ENCODE measurements at places on chromosomes 7 and 10. TPM values are rescaled to one million over a fixed set of nuclear protein-coding genes. Genes with fewer than 3 reads are reported as not detected.

GRCh38 chr10:121112579-121113384 lies 261.6 kb downstream of the WDR11 start:
- peak; percentile 52 for DNase-seq

PRPS1L1 gene
- not detected for total RNA-seq

- DNase-seq, result no peak
These were observed 209.5 kb upstream of the KCTD7 start for GRCh38 chr7:66419210-66419609.

DNA sequence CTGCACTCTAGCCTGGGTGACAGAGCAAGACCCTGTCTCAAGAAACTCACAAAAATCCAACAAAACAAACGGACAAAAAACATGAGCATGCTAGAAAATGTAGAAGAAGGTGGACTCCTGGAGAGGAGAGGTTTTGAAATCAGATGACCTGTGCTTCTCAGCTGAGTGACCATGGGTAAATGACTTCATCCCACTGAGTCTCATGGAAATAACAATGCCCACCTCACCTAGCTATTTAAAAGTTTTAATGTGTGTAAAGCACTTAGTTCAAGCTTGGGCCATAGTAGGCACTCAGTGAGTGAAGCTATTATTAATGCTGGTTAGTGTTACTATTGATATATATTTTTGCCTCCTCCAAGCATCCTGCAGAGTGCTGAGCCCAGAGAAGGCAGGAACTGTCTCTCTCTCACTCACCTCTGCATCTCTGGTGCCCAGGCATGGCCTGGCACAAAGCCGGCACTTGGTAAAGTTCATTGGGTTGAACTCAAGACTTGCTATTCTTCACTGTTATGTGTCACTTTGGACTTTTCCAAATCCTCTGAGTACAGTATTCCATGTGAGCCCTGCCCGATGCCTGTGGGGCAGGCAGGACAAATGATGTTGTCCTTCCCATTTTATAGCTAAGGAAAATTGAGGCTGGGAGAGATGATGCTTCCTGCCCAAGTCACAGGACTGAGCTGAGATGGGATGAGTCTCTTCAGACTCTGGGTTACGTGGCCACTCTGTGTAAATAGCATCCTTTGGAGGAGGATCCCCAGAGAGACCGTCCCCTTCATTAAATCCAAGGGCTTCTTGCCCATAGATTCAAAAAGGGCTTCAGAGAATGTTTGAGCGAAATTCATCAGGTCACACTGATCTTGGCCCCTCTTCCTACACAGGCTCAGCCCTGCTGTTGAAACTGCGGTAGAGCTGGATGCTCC lies 81.4 kb upstream of the EMX2 start:
- no peak for DNase-seq

GRCh38 chr7:91565499-91566401 lies 301.5 kb downstream of the FZD1 start:
- no peak for DNase-seq

GRCh38 chr7:45665172-45665571 lies 91.0 kb downstream of the ADCY1 start:
- peak; percentile 18 for DNase-seq

DNA sequence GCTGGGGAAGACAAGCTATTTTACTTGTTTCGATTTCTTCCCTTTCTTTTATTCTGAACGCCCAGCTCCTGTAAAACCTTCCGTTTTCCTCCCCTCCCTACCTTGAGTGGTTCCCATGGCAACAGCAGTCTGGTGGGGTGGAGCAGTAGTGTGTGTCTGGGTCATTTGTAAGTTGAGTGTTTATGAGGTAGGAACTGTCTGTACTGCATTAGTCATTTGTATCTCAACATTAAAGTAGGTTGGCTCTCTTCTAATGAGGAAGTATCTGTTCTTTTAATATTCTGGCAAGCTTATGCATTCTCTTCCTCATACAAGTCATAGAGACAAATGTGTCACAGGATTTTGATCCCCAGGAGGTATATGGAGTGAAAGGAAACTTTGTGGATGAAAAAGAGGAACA lies 85.3 kb upstream of the CCDC6 start:
- no peak for DNase-seq

- peak; percentile 83 for DNase-seq
These were observed 474 bp upstream of the NSMCE4A start for GRCh38 chr10:121975295-121976086.

DNA sequence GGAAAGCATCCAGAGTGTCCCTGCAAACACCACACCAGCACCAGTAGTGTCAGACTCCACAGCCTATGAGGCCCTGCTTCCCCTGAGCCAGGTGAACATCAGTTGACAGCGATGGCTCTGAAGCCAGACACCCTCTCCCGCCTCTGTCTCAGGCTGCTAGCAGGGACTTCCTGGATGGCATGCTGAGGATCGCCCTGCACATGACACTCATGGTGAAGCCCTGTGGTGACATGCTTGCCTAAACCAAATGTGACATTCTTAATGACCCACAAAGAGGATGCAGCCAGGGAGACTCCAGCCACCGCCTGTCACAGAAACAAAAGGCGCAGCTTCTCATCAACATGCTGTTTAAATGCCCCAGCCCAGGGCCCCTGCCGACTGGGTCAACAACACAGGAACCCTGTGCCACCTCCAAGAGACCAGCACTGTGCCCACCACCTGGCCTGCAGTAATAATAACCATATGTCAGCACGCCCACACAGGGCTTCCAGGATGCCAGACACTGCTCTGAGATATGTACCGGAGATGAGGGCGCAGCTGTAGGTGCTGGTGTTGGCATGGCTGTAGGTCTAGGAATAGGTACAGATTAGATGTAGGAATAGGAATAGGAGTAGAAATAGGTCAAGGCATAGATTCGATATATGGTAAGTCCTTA lies 81.3 kb downstream of the GRID1 start:
- DNase-seq, result peak; percentile 11

- DNase-seq, result no peak
These were observed 78.2 kb upstream of the SEC61G start for GRCh38 chr7:54837168-54837567.

DNA sequence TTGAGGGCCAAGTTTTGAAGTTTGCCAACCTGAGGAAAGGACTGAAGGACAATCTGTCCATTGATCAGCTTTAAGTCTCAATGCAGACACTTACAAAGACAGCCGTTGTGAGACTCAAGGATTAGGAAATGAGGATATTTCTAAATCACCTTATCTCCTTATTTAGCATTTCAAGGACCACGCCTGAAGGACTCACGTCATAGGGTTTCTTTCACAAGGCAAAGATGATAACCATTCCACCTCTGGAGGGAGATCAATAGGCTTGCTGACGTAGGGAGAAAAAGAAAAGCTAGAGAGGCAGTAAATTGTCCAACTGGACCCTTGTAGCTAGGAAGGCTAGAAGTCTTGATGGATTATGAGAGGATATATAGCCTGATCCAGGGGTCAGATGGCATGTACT lies 3.3 kb upstream of the ASB4 start:
- DNase-seq, result no peak

GRCh38 chr10:52284416-52285013 lies 29.6 kb upstream of the DKK1 start:
- DNase-seq, result no peak

DNA sequence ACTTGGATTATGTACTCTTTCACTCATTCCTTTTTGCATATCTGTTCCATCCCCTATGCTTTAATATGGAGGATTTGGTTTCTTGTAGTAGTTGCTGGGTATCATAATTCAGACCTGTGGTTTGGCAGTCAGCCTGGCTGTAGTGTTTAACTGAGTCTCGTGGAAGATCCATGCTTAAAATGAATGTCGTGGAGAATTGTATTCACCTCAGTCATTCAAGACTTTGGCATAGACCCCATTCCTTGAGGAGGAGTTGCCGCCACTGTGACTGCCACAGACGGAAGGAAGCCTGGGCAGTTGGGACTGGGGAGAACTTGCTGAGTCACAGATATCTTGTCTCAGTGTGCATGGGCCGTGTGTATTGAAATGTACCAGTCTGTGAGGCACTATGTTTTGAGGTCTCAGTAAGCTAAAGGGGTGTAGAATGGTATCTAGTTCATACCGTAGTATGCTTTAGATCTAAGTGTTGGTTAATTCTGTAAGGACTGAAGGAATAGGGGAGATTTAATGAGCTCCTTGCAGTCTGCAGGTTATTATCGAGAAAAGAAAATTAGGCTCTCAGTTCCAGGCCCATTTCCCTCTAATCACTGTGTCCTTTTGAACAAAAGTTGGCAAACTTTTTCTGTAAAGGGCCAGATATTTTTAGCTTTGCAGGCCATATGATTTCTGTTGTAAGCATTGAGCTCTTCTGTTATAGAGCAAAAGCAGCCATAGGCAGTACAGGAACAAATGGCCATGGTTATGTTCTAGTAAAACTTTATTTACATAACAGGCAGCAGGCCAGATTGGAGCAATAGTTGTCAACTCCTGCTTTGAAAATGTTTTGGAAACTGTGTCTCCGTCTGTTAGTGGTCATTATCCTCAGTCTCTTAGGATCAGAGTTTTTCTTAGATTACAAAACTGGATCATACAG lies 76.8 kb downstream of the TPST1 start:
- DNase-seq, result no peak

Data from H9 (cell line).